M059J (cell line): ENCODE measurements at places on chromosomes 11 and 22.

- no peak for DNase-seq
Observed at GRCh38 chr22:26527574-26528465, 15.5 kb upstream of the TFIP11 start.

DNA sequence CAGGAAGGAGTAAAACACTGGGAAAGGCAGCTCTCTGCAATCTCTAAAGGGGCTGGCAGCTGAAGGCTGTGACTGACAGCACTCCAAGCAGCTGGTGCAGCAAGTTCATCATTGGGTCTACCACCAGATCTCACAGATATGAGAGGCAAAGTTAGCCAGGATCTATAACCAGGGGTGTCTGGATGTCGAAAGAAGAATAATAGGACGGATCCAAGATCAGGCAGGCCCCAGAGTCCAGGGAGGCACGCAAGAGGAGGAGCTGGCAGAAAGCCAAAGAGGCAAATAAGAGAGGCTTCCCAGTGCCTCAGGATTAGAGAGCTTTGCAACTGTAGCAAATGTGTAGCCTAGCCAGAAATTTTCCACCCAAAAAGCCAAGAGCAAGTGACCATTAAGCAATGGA lies 77.1 kb downstream of the RBMXL2 start:
- DNase-seq, result peak; percentile 26

GRCh38 chr11:72637926-72638325 lies 36.3 kb downstream of the PDE2A start:
- DNase-seq, result no peak

DNA sequence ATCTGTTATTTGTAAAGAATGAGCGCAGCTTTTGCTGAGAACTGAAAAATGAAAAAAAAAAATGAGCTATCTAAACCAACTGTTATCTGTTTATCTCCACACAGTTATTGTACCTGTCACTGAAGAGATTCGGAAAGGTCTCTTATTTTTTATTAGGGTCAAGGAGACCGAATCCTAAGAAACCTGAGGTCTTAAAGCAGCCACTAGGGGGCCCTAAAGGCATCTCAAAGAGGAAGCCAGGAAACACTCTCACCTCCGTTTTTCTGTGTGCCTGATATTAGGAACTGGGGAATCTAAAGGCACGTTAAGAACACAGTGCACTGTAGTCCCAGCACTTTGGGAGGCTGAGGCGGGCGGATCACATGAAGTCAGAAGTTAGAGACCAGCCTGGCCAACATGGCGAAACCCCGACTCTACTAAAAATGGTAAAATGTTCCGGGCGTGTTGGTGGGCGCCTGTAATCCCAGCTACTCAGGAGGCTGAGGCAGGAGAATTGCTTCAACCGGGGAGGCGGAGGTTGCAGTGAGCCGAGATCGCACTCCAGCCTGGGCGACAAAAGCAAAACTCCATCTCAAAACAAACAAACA lies 3.5 kb upstream of the LARGE1 start:
- peak; percentile 59 for DNase-seq

- DNase-seq, result no peak
Observed at GRCh38 chr11:35747668-35748067, 85.1 kb downstream of the TRIM44 start.

GRCh38 chr11:2526808-2527381 lies 82.1 kb downstream of the KCNQ1 start:
- DNase-seq, result no peak
